Neural cell (in vitro differentiated cells): ENCODE measurements at places on chromosomes 2 and 18. TPM values are rescaled to one million over a fixed set of nuclear protein-coding genes. Genes with fewer than 3 reads are reported as not detected.

The LBH gene
- 345 and 456 TPM in 2 replicates for polyA plus RNA-seq

The MGAT4A gene
- 29.9 and 54.8 TPM in 2 replicates for polyA plus RNA-seq

The EGR4 gene
- polyA plus RNA-seq = 0.90 TPM in 1 of 2 replicates, not detected in the other

The SIX3 gene
- 8.7 and 9.8 TPM in 2 replicates for polyA plus RNA-seq

The TDRD15 gene
- not detected in 2 replicates for polyA plus RNA-seq

The CFC1 gene
- polyA plus RNA-seq = 22.4 and 29.9 TPM in 2 replicates

The ALPG gene
- not detected in 2 replicates for polyA plus RNA-seq

The DCDC2C gene
- not detected in 2 replicates for polyA plus RNA-seq

The RAX gene
- not detected in 2 replicates for polyA plus RNA-seq

The MERTK gene
- 0.16 and 0.53 TPM in 2 replicates for polyA plus RNA-seq

The CD8B2 gene
- polyA plus RNA-seq = not detected in 2 replicates

The ERFE gene
- polyA plus RNA-seq = 0.32 TPM in 1 of 2 replicates, not detected in the other

The CTAGE1 gene
- polyA plus RNA-seq = not detected in 2 replicates

The SP140 gene
- polyA plus RNA-seq = 0.38 and 0.74 TPM in 2 replicates

The C1QL2 gene
- not detected in 2 replicates for polyA plus RNA-seq

The ANKRD53 gene
- polyA plus RNA-seq = not detected in 2 replicates

The GALNT1 gene
- polyA plus RNA-seq = 82.3 and 103 TPM in 2 replicates

The TEX44 gene
- polyA plus RNA-seq = not detected in 2 replicates

The UGT1A3 gene
- polyA plus RNA-seq = not detected in 2 replicates

The CNTNAP5 gene
- polyA plus RNA-seq = 19.3 and 39.0 TPM in 2 replicates

The ALPP gene
- polyA plus RNA-seq = not detected in 2 replicates

The SOS1 gene
- polyA plus RNA-seq = 18.6 and 19.0 TPM in 2 replicates

The CLIP4 gene
- 9.4 and 10.2 TPM in 2 replicates for polyA plus RNA-seq

The MC5R gene
- polyA plus RNA-seq = not detected in 2 replicates

The RUFY4 gene
- polyA plus RNA-seq = not detected in 2 replicates

The SLC23A3 gene
- 0.12 and 0.28 TPM in 2 replicates for polyA plus RNA-seq

The KLF7 gene
- 28.1 and 31.5 TPM in 2 replicates for polyA plus RNA-seq

The PMAIP1 gene
- polyA plus RNA-seq = 1.1 and 2.4 TPM in 2 replicates

The NAPG gene
- 84.6 and 93.9 TPM in 2 replicates for polyA plus RNA-seq

The CABYR gene
- 4.6 and 6.9 TPM in 2 replicates for polyA plus RNA-seq

The ADAM23 gene
- polyA plus RNA-seq = 55.0 and 75.2 TPM in 2 replicates

The MITD1 gene
- polyA plus RNA-seq = 83.1 and 87.7 TPM in 2 replicates

The TXNDC2 gene
- polyA plus RNA-seq = 0.41 TPM in 1 of 2 replicates, not detected in the other

The FOXI3 gene
- not detected in 2 replicates for polyA plus RNA-seq

The NT5DC4 gene
- polyA plus RNA-seq = not detected in 2 replicates

The GAL3ST2 gene
- not detected in 2 replicates for polyA plus RNA-seq

The LIMS2 gene
- not detected in 2 replicates for polyA plus RNA-seq

The NFE2L2 gene
- polyA plus RNA-seq = 1.4 and 2.2 TPM in 2 replicates

The TCF4 gene
- 4.2 and 7.0 TPM in 2 replicates for polyA plus RNA-seq

The MYO3B gene
- polyA plus RNA-seq = 0.06 and 0.11 TPM in 2 replicates

The SCYGR4 gene
- not detected in 2 replicates for polyA plus RNA-seq

The ALKAL2 gene
- polyA plus RNA-seq = not detected in 2 replicates

The IGFBP5 gene
- polyA plus RNA-seq = 1.6 and 2.1 TPM in 2 replicates

The DHRS9 gene
- polyA plus RNA-seq = not detected in 2 replicates
